CD4-positive, alpha-beta T cell treated with Interleukin-17A for 1 hour (primary cell): ENCODE measurements at places on chromosomes 7 and 10.

DNA sequence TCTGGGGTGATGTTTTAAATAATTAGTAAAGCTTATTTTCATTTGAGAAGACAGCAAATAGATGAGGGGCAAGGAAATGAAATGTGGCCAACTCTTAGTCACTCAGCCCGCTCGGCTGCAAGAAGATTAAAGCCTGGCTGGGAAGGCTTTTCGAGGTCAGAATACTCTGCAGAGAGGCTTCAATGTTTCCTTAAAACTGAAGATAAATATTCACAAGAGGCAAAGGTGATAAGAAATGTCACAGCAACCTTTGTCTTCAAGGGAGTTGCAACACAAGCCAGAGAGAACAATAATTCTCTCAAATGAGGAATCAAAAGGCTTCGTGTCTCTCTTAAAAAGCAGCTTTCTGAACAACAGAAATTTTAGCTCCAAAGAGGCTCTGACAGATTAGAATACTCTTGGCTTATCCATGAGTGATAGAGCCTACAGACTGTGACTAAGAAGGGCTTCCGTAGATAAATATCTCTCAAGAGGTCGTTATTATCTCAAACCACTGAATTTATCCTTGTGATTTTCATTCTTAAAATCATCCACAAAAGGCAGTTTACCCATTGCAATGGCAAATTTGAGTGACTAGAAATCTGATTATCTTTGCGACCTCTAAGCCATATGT, 92.5 kb downstream of the KLF6 start:
- DNase-seq: no peak

GRCh38 chr7:69862413-69863064, 264.3 kb downstream of the AUTS2 start:
- DNase-seq: no peak

GRCh38 chr10:116627386-116627933, 6.7 kb downstream of the PNLIPRP2 start:
- no peak for DNase-seq

DNA sequence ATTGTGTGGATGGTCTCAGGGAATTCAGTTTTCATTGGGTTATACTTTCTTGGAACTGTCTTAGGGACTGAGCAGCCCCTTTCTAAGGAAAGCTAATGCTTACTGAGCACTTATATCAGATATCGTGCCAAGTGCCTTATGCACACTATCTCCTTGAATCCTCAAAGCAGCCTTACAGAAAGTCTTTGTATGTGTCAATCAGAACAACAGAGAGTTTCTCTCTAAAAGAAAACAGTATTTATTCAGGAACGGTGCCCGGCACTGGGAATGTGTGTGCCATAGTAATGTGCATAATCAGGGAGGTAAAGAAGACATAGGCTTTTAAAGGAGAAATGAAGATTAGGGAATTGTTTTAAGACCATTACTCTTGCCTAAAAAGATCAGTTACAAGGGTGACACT, 17.3 kb downstream of the ANTXRL start:
- no peak for DNase-seq

- DNase-seq: no peak
These were observed 819 bp downstream of the UNCX start for GRCh38 chr7:1233333-1234048.

DNA sequence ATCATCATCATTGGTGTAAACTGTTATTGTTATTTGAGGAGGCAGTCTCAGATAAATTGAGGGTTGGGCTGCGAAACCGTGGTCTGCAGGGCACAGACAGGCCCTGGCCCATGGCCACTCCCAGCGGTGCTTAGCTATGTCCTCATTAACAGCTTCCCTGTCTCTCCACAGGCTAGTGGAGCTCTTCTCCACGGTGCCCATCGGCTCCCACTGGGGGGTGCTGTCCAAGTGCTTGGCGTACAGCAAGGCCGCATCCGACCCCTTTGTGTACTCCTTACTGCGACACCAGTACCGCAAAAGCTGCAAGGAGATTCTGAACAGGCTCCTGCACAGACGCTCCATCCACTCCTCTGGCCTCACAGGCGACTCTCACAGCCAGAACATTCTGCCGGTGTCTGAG, 21.6 kb downstream of the GPR26 start:
- DNase-seq: no peak

- no peak for DNase-seq
These were observed 612 bp downstream of the KCP start for GRCh38 chr7:128909625-128910568.

GRCh38 chr7:37448011-37448635, 541 bp downstream of the ELMO1 start:
- no peak for DNase-seq

DNA sequence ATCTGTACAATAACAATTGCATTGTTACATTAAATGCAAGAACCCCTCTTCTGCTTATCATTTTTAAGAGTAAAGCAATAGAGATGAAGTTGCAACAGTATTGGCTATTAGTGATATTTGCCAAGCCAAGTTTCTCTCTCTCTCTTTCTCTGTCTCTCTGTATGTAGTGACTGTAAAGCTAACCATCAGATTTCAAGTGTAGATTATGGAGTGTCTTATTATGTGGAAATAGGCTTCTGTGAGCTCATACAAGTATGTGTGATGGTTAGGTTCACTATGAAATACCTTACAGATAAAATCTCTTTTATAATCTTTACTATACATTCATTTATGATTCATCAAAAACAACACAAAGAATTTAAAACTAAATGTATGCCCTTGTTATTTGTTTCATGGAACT, 28.6 kb upstream of the NRP1 start:
- DNase-seq: no peak

DNA sequence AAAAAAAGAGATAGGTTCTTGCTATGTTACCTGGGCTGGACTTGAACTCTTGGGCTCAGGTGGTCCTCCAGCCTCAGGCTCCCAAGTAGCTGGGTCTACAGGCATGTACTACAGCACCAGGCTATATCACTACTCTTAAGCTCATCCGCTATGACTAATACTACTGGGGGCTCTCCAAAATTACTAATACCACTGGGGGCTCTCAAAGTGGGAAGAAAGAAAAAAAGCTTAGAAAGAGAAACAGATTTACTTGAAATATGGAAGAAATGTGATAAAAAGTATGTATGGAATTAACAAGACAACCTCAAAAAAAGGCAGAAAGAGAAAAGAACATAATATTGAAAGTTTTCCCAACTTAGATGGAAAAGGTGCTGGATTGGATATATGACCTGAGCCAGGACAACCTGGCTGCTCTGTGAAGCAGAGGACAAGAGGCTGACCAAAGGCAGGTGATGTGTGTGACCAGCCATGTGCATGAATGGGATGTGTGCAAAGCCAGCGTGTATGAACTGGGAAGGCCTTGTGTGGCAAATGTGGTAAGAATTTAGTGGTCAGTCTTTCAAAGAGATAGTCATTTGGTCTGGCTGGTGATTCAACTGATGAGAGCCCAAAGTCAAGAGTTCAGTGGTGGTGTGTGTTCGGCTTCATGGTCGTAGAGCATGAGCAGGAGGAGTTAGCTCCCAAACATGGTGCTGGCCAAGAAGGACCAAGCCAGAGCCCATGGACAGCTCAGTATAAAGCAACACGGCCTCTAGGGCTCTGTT, 232.4 kb upstream of the KLF14 start:
- DNase-seq: no peak

DNA sequence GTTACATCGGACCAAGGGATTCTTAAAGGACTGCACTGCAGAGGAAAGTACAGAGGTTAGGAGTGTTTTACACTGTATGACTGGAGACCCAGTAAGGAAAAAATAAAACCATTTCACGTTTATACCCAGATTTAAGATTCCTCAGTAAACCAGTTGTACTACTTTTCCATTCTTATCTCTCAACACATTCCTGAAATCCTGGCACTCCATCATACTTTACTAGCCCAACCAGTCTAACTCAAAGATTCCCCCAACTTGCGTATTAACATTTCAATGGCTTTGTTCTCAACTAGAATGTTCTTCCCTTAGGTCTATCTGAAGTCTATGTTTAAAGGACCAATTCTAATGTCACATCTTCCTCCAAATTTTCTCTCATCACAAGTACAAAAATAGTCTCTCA, 8.0 kb downstream of the CCDC186 start:
- no peak for DNase-seq

DNA sequence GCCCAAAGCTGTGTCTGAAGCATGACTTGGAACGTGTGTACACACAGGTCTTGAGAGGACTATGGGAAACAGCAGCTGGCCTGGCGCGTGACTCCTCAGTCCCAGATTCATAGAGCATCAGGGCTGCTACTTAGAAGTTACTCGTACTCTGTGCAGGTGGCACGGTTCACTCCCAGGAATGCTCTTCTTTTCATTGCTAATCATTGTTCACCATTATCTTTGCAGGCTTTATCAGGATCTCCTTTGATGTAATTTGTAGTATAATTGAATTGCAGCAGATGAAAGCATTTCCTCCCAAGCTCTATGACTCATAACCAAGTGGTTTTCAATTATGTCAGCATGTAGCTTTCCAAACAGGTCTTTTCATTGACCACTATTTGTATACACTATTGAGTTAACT, 938.9 kb downstream of the NRG3 start:
- DNase-seq: no peak

DNA sequence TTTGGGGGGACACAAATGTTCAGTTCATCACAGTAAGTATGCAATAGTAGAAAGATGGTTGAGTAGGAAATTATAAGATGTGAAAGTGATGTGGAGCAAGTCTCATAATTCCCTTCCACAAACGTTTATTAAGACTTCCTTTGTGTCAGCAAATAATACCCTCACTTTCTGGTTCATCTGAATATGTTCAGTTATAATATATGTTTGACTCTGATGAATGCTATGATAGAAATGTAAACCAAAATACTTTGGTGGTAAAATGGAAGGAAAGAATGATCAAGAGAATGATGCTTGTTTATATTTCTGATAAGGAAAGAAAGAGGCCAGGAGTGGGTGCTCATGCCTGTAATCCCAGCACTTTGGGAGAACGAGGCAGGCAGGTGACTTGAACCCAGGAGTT, 111.7 kb upstream of the PLXDC2 start:
- no peak for DNase-seq

DNA sequence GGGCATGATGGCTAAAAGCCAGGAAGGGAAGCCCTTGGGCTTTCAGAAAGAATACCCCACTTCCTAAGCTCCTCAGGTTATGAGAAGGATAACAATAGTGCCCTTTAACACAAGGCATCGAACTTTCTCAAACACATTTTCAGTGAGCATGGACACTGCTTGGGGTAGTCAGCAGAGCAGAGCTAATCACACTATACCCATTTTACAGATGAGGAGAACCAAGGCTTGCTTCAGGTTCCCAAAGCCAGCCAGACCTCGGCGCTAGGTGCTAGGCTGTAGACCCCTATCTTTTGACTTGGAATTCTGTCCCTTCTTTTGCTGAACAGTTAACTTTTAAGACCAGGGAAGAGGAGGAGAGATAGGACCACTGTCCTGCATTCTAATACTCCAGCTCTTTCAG, 1.8 kb downstream of the NEURL1 start:
- no peak for DNase-seq

- DNase-seq: no peak
These were observed 743 bp downstream of the RBM17 start for GRCh38 chr10:6089334-6090219.

- DNase-seq: no peak
These were observed 92.1 kb downstream of the CCDC71L start for GRCh38 chr7:106568680-106569499.

GRCh38 chr10:117364110-117364960, 10.9 kb downstream of the PDZD8 start:
- no peak for DNase-seq

DNA sequence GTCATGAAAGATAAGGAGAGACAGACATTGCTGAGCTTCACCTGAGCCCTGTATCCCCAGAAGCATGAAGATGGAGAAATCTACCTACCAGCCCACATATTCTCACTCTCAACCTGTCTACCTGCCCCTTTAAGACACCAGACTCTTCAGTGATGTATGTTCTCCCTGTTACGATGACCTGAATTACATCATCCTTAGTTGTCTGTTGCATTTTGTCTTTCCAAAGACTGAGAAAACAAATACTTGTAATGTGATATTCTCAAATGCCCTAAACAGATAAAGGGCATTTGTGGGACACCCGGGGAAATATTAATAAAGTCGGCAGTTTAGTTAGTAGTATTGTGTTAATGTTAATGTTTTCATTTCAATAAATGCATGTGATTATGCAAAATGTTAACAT, 305.8 kb upstream of the IGFBP3 start:
- DNase-seq: no peak

- DNase-seq: no peak
These were observed 168.8 kb downstream of the C1GALT1 start for GRCh38 chr7:7351156-7351555.

DNA sequence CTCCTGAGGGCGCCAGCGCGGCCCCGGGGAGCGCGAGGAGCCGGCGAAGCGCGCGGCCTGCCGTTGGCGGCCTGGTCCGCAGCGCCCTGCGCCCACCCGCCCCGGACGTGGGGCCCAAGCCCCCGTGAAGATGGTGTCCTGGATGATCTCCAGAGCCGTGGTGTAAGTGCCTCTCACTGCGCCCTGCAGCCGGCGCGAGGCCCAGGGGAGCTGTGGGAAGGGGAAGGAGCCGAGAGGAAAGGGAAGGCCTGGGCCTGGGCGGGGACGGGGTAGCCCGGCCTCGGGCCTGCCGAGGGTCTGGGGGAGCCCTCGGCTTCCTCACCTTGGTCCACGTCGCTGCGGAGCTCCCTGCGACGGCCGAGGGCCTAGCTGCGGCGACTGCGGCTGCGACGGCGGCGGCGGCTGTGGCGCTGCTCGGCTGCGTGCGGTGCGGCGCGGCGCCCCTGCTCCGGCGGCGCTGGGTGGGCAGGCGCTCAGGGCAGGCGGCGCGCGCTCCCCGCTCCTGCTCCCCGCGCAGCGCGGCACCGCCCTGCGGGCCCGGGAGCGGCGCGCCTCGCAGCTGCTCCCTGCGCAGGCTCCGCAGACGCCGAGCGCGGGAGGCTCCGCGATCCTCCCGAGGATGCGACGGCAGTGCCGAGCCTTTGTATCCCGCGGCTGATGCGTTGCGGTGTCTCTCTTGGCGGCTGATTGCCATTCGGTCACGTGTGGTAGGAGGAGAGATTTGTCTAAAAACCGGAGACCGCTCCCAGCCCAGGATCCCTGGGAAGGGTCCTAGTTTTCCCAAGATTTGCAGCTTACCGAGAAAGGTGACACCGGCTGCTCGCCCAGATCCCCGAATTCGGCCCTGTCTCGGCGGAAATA, 445 bp downstream of the REEP3 start:
- peak; percentile 54 for DNase-seq

GRCh38 chr7:20236043-20236442, 18.9 kb upstream of the MACC1 start:
- no peak for DNase-seq

DNA sequence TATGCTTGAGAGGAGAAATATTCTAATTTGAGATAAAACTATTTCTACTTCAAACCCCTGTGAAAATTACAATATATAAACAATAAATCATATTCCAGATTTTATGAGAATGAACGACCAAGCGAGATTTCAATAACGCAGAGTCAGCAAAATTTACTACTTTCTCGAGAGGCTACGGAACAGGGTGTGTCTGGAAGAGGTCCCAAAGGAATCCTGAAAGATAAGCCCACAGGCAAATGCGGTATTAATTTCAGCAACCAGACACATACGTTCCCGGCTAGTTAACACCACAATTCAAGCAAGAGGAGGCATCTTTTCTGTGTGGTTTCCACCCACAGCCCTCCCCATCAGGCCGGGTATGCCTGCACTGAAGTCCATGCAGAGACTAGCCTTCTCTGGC, 26.4 kb downstream of the BEND7 start:
- no peak for DNase-seq
